ENCODE measurements at places on chromosomes 2 and 18. TPM values are rescaled to one million over a fixed set of nuclear protein-coding genes. Genes with fewer than 3 reads are reported as not detected.

DNA sequence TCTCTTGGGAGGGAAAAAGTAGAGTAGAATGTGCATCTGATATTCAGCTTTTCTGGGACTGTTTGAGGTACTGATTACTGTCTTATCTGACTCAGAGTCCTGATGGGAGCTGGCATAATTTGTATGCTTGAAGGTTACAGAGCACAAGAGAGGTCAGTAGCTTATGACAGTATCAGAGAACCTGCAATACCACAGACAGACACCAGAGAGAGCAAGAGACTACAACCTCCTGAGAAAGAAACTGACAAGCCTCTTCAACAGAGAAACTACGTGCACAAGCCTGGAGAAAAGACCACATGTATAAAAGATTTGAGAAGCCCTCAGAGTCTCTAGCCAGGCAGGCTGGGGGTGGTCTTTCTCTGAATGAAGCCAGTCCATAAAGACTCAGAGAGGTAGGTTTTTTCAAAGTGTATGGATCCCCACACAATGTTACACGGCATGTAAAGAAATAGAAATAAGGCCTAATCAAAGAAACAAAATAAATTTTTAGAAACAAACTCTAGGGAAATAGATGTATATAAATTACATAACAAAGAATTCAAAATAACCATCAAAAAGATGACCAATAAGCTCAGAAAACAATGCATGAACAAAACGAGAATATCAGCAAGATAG, 568.3 kb downstream of the LRRTM4 start:
- no peak overlapping the region for H3K27ac ChIP-seq
- no peaks in the 10 kb centered on the region for H3K36me3 ChIP-seq
- no peak overlapping the region for H3K4me3 ChIP-seq
- no peaks in the 10 kb centered on the region for H3K4me1 ChIP-seq
- no peaks in the 10 kb centered on the region for H3K27me3 ChIP-seq

The SERPINB13 gene
- total RNA-seq, result not detected

The CPO gene
- total RNA-seq, result 0.26 TPM

The ACOXL gene
- not detected for total RNA-seq

The ABCG8 gene
- total RNA-seq, result not detected
